Stimulated activated CD8-positive, alpha-beta memory T cell treated with anti-CD3 and anti-CD28 coated beads, Interleukin-7, amount 100 ng/mL, for 48 hours (primary cell): ENCODE measurements at places on chromosomes 6 and 20.

DNA sequence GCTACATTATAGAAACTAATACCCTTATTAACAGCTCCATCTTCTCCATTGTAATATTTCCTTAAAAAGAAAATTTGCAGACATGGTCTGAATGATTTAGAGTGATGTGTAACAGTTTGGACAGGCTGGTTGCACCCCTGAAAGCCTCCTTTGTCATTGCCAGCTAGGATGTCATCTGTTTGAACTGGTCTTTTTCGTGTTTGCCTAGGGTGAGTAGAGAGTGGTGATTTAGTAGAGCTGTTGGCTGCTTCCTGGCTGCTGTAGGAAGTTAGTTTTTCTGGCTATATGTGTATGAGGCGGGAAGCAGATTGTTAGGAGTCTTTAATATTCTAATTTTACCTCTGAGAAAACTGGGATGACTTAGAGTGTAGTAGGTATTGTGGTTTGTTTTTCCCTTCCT lies 101.1 kb downstream of the ZFAND3 start:
- no peak for DNase-seq

DNA sequence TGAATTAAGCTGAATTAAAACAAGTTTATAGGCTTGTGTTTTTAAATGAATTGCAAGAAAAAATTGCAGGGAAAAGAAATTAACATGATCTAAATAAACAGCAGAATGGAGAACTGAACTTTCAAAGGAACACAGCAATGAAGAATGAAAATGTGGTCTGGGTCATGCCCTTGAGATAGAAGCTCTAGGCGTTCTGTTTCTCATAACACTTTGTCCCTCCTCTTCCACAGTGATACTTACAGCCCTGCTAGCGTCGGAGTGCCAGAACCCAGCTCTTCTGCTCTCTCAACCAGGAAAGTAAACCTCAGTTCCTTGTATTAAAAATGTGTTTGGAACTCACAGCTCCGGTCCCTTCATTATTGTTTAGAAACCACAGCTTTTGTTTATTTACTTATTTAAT lies 11.4 kb downstream of the HMGCLL1 start:
- no peak for DNase-seq

DNA sequence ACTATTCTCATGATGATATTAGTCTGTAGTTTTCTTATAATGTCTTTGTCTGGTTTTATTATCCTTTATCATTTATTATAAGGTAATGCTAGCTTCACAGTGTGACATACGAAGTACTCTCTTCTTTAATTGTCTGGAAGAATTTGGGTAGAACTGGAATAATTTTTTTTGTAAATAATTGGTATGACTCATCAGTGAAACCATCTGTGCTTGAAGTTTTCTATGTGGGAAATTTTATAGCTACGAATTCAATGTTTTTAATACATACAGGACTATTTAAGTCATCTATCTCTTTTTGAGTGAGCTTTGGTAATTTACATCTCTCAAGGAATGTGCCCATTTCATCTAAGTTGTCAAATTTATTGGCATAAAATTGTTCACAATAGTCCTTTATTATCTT lies 86.3 kb downstream of the SOD2 start:
- no peak for DNase-seq

DNA sequence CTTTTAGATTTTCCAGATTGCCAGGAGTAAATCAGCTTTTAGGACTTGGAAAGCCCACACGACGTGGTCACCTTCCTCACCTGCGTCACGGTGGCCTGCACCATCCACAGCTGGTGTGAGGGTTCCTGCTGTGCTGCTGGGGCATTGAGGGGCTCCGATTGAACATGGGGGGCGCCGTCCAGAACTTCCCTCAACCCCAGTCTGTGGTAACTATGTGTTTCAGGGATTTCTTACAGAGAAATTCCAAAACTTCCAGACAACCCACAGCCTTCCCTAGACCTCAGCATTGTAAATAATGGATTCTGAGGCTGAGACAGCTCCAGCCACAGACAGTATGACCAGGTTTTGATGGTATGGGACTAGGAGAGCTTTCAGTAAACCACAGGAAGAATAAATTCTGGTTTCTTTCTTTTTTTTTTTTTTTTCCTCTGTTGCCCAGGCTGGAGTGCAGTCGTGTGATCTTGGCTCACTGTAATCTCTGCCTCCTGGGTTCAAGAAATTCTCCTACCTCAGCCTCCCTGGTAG lies 46.7 kb upstream of the IRF4 start:
- DNase-seq = no peak

DNA sequence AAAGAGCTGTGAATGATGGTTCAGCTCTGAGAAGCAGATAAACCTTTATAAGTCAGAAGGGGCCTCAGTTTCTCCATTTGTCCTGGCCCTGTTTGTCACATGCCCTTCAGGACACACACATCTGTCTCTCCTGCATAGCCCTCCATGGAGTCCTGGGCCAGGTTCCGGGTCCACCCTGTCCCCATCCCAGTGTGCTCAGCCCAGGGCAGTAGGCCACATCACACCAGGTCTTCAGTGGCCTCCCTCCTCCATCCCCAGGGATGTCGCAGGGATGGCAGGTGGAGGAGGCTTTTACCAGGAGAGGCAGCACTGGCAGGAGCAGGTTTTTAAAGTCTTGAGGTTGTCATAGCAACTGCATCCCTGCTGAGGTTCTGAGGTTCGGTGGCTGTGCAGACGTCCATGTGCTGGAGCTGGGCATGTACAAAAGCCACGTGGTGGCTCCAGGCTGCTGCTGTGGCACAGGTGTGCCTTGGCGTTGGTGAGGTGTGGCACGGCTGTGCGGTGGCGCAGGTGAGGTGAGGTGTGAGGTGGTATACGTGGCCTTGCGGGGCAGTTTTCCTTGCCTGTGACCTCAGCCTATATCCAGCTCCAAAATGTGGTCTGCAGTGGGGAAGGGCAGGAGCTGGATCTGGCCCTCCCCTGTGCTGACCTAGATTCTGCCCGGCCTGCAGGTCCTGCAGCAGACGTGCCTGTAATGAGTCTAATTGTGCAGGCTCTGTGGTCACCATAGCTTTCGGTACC lies 8.0 kb upstream of the NPBWR2 start:
- no peak for DNase-seq

- DNase-seq = no peak
Measured at GRCh38 chr20:41672282-41672681, 54.1 kb upstream of the CHD6 start.

DNA sequence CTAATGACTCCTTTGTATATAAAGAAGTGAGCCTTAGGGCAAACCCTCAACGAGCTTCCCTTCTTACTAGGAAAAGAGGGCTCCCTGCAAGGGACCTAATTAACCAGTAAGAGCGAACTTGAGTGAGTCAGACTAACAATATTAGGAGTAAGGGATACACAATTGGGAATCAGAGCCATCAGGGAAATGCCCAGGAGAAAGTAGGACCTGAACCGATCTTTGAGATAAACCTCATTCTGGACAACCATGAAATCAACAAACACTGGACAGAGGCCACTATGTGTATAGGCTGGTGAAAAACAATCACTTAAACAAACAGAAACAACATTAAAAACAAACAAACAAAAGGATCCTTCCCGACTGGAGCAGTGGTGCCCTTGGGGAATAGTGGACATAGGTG lies 120.8 kb downstream of the EDN1 start:
- DNase-seq = no peak

GRCh38 chr20:19901226-19901625 lies 115.9 kb upstream of the NAA20 start:
- DNase-seq = no peak

DNA sequence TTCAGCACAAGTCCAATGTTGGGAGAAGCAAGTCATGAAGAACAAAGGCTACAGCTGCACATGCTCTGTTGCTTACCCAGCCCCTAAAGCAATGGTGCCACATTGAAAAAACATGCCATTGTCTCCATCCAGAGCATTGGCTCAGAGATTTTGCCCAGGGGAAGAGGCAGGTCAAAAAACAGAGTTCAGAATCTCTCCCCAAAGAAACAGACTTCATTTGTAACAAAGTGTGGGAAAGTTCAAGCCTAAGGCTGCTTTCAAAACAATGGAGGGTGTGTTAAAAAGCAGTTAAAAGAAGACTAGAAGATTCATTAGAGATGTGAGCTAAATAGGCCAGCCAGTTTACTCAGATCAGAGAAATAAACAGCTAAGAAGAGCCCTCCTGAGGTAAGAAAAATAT lies 63.6 kb downstream of the DZANK1 start:
- no peak for DNase-seq

DNA sequence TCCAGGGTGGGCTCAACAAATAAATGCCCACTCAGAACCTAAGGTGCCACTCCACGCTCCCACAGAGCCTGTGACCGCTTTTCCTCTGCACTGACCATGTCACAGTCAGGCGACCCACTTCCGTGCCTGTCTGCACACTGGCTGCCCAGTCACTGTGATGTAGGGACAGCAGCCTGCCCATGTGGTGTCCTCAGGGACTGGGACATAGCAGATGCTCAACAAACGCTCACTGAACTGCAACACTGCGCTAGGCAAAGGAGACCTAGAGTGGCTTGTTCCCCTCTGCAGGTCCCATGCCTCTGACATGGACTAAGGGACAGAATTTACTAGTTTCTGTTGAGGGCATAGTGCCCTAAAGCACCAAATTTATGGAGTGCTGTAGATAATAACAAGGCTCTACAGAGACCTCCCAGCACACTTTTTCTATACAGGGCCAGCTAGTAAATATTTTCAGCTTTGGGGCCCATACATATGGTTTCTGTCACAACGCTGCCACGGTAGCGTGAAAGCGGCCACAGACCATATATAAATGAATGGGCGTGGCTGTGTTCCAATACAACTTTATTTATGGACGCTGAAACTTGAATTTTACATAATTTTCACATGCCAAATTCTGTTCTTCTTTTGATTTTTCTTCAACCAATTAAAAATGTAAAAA lies 57.8 kb upstream of the MRPS10 start:
- DNase-seq = no peak

GRCh38 chr6:3355358-3356055 lies 96.8 kb downstream of the PSMG4 start:
- DNase-seq = no peak
